Activated CD8-positive, alpha-beta memory T cell treated with anti-CD3 and anti-CD28 coated beads for 1 hour (primary cell): ENCODE measurements at places on chromosomes 2 and 18.

DNA sequence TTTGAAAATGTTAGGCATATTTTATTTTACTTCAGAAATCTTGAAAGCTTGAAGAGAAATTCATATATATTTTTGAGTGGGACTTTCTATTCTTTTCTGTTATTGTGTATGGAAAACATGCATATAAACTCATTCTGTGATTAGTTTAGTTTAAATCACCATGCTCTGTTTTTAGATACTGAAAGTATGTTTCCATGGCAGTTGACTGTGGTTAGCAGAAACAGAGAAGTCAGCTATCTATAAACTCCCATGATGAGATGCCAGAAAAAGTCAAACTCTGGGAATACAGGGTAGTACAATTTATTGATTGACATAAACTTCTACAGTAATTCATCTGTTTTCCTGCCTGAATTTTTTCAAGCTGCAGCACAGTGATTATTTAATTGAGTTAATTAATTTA, 905.3 kb upstream of the VRK2 start:
- no peak for DNase-seq

DNA sequence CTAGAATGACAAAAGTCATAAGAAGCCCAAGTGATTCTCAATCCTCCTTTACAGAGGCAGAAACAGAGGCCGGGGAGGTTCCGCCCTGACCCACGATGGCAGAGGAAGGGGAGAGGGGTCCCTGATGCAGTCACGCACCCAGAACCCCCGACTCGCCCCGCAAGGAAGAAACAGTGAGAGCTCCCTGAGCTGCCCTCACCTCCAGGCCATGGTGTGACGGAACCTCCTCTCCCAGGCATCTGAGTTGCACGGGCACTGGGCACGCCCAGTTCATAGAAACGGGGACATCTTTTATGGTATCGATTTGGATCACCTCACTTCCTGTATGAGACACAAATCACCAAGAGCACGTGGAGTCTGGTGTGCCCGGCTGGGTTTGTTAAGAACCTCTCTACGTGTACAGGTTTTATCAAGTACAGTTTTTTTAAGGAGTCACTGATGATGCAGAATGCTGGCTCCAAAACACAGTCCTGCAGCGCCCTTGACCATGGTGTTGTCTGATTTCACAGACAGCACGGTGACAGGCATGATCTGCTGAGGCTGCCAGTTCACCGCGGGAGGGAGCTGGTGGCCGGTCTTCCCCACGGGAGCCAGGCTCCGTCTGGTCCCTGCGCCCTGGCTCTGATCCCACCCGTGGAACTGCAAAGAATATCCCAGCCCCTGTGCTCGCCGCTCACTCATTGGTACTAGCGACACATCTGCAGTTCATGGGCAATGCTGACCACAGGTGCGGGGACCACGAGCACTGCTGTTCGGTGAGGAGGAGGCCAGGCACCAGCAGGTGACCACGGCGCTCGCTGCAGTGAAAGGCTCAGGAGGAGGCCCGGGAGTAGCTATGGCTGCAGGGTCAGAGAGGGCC, 35.6 kb downstream of the PXDN start:
- DNase-seq = no peak

GRCh38 chr2:219995991-219996765, 368.7 kb downstream of the SLC4A3 start:
- no peak for DNase-seq

GRCh38 chr18:76689646-76690264, 132.6 kb upstream of the ZNF236 start:
- DNase-seq = no peak

DNA sequence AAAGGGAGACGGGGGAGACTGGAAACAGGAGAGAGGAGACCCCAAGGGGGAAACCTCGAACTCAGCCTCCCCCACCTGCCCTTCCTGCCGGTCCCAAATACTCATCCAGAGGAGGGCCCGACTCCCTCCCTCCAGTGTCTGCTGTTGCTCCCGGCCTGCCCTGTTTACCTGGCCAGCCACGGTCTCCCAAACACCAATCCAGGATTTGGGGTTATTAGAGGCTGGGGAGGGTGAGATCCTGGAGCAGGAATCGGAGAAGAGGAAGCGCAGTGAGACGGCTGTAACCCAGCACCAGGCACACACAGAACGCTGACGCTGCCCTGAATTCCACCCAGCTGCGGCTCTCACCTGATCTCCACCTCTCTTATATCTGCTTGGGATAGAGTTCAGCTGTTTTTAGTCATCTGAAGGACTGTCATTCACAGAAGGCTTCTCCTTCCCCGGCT, 213.0 kb downstream of the TNS1 start:
- DNase-seq = no peak

DNA sequence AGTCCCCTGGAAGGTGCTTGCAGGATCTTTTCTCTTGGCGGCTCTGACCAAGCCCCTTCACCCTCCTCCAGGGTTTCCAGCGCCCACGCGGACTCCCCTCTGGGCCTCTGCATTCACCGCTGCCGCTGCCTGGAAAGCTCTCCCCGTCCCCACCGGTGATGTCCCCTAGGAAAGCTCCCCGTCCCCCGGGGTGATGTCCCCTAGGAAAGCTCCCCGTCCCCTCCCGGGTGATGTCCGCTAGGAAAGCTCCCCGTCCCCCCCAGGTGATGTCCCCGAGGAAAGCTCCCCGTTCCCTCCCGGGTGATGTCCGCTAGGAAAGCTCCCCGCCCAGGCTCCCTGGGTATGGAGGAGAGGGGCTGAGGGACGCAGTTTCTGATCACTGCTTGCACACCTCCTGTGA, 27.9 kb downstream of the ZAP70 start:
- no peak for DNase-seq

DNA sequence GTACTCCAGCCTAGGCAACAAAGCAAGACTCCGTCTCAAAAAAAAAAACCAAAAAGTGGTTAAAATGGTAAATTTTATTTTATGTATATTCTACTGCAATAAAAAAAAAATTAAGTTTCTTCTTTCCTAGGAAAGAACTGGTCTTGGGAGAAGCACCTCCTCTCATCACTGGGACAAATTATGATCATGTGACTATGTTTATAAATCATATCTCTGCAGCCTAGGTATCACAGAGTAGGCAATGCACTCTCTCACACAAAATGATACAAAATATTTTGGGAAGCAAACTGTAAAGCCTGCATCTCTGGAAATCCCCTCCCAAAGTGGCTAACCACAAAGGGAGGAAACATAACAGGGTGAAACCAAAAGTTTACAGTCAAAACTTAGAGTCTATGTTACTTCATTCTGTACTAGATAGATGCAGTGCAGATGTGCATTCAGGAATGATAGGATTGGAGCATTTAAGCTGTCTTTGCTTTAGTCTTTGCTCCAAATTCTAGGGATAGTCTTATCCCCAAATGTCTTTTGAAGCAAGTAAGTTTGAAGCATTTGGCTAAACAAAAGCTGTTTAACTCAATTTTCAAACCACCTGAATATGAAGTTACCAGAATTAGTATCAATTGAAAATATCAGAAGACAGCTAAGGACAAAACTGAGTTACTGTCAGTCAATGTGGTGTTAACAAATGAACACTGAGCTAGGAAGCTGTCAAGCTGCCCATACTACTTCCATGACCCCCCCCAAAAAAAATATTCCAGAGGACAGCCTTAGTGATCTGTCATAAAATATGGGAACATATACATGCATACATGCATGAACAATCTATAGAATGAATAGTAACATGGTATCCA, 21.1 kb upstream of the MALT1 start:
- no peak for DNase-seq

- DNase-seq = no peak
These were observed 143.9 kb upstream of the ITGA6 start for GRCh38 chr2:172283476-172283875.

DNA sequence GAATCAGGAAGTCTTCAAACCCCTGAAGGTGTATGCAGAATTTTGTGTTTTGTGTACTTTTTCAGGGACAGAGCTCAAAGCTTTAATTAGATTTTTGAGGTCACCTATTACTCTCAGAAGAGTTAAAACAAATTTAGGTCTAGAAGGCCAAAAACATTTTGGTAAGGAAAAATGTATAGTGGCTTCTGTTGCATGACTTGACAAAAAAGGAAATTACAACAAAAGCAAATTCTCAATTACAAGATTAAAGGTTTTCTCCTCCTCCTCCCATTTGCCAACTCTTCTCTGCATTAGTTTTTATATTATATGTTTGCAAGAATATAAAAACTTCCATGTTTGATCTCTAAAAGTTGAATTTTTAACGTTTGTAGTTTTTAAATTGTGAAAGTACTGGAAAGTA, 4.0 kb downstream of the PIK3C3 start:
- no peak for DNase-seq

DNA sequence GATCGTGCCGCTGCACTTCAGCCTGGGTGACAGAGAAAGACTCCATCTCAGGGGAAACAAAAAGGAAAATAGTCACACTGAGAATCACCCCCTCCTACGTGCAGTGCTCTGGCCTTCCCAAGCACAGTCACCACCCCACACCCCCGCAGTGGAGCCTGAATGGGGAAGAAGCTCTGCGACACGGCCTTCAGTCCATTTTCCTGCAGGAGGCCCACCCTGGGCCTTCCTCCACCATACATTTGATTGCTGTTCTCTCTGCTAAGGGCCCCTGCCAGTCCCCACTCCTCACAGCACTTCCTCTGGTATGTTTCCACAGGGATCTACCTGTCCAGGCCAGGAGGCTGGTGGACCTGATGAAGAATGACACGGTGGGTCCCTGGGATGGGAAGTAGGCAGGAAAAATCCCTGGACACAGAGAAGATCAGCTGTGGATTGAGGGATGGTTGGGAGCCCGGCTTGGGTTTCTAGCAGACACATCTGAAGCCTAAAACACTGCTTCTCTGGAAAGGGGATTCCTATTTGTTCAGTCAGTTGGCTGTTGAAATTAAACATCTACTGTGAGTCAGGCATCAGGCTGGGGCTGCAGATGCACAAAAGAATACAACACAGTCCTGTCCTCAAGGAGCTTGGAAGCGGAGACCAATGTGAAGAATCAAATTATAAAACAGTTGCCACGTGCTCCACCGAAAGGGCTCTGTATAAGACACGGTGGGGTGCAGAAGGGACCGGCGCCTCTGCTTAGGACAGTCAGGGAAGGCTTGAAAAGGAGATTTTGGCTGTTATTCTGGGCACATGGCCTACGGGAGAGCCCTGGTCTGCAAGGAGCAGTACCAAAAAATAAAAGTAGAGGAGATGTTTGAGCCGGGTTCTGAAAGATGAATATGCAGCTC, 82.2 kb downstream of the PLB1 start:
- DNase-seq = no peak

- DNase-seq = no peak
These were observed 77.7 kb upstream of the WDR75 start for GRCh38 chr2:189363559-189363958.

GRCh38 chr2:85312404-85312803, 15.4 kb downstream of the TGOLN2 start:
- no peak for DNase-seq

GRCh38 chr18:7889515-7889914, 322.4 kb downstream of the PTPRM start:
- DNase-seq = no peak

- DNase-seq = no peak
These were observed 18.4 kb upstream of the GMCL1 start for GRCh38 chr2:69811018-69811417.

- no peak for DNase-seq
These were observed 554.8 kb downstream of the PIK3C3 start for GRCh38 chr18:42509750-42510415.

DNA sequence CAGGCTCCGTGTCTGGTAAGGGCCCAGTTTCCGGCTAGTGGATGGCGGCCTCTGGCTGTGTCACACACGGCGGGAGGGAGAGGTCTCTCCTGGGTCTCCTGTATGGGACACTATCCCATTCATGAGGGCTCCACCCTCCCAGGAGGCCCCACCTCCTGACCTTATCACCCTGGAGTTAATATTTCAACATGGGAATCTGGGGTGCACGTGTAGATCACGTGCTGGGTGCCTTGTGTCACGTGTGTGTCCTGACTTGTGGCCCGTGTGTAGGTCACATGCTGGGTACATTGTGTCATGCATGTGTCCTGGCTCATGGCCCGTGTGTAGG, 9.9 kb downstream of the NEU4 start:
- no peak for DNase-seq

DNA sequence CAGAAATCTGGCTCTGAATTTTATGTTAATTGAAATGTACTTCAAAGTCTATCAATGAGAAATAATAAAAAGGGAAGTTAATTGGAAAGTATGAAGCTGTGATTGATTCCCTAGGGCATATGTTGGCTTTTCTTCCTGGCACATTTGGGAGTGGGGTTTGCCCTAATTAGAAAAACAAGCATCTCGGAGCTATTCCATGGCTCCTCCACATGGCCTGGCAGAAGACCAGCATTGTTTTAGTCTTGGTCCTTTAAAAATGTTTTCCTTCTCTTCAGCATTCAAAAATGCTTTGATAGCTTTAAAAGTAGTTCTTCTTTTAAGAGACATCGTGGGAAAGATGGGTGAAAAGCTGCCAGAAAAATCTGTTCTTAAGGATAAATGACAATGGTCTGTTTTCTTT, 445.5 kb upstream of the PKDCC start:
- no peak for DNase-seq

DNA sequence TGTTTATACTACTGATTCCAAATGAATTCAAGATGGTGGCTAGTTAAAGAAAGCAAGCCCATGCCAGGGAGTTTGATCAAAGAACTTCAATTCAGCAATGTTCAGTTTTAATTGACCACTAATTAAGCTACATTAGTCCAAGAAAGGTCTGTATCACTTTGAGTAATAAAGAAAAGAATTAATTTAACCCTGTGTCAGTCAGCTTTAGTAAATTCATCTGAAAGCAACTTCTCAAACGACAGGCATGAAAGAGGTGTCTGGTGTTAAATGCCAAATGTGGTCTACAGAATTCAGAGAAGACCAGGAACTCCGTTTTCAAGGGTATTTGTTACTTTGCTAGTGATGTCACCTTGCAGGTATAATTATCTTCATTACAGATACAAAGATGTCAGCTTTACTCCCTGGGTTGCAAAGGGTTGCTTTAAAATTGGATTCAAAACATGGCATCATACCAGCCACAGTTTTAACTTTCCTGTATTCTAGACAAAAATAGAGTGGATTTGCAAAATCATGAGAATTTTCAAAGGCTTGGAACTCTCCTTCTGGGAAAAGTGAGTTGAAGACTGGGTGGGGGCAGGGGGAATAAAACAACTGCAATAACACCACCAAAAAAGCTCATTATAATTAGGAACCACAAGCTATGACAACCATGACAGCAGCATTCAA, 281.5 kb downstream of the TCF4 start:
- DNase-seq = no peak

DNA sequence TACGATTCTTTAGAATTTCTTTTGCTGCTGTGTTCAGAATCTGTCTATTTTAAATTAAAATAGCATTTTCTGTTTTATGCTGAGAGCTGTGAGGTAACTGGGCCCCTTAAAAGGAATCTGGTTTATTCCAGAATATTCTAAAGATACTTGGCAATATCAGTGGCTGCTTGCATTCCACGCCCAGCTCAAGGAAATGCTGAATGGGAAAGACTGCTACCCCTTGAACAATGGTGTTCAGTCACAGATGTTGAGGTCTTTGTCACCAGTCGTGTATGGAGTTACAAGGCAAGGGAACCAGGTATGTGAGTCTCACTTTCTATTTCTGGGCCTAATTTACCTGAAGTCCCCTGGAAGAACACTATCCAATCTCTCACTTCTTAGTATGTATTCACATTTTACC, 377.9 kb upstream of the CDH7 start:
- DNase-seq = no peak
